Large intestine (tissue), 12 donors: ENCODE measurements at places on chromosomes 4 and X.
A peak's percentile ranks its signal among the peaks of the same experiment; 100 is the strongest.

DNA sequence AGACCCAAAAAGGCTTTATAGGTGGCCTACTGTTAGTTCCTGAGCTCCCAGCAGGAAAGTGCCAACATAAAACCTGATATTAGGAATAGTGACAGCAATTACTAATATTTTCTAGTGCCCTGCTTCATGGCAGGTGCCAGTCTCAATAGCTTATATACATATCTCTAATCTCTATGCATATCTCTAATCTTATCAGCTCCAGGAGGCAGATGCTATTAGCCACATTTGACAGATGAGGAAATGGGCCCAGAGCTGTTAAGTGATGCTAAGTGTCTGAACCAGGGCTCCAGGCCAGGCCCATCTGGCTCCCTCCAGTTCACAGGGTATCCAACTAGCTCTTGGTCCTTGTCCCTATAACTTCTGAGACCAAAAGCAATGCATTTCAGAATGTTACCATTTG is 142.5 kb downstream of the CHIC2 start:
- H3K27ac ChIP-seq = no peak overlapping the region
- no peak overlapping the region for H3K4me3 ChIP-seq
- no peaks in the 10 kb centered on the region for H3K36me3 ChIP-seq
- H3K27me3 ChIP-seq = peaks cover 30% of the 10 kb centered on the region
- H3K4me1 ChIP-seq = no peaks in the 10 kb centered on the region

DNA sequence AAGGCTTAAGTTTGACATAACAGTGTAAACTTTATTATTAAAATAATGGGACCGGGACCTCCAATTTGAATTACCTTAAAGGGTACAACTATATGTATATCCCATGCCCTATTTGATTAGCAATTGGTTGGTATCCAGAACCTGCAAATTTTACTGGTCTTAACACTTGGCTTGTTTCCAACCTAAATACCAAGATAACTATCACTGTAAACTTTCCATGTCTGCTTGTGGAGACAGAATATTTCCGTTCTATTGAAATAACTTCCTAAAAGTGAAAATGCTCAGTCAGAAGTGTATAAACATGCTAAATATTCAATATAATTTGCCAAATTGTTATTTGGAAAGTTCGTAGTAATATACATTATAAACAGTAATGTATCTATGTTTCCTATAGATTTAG is 154.0 kb downstream of the TMEM47 start:
- no peak overlapping the region for H3K27ac ChIP-seq
- no peaks in the 10 kb centered on the region for H3K36me3 ChIP-seq
- no peaks in the 10 kb centered on the region for H3K4me1 ChIP-seq
- H3K27me3 ChIP-seq = no peaks in the 10 kb centered on the region
- no peak overlapping the region for H3K4me3 ChIP-seq
- no peak for DNase-seq

DNA sequence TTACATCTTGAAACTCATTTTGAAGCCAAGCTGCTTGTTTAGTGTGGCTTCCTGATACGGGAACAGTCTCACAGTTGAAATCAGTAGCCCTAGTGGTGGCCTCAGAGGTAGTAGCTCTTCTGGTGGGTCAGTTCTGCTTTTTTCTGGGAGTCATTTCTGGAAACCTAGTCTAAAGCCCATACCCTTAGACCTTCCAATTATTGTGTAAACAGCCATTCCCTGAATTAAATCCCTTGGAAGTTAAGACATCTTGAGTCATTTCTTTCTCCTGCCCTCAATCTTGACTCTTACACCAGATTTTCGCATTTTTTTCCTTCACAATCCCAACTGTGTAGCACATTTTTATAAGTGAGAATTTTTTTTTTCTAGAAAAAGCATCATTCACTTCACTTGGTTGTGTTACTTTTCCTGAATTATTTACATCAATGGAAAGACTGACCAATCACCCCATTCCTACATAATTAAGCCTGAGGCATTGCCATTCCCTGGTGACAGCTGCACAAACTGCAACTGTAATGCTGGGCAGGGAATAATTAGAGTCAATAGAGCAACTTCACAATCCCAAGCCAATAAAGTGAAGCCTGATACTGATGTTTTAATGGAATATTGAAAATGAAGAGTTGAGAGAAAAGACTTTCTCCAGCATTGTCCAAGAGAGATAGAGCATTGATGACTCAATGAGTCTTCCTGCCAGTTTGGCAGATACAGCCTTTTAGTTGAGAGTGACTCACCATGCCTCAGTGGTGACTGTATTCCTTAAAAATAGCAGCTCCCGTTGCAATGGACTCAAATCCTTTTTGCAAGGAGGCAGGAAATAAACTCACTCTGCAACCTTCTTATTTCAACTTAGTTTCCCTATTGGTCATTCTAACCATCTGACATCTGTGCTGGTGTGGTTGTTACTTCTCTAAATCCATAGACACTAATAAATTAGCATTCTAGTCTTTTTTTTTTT is 13.0 kb upstream of the SEPSECS start:
- DNase-seq = no peak
- H3K4me1 ChIP-seq = no peaks in the 10 kb centered on the region
- no peak overlapping the region for H3K4me3 ChIP-seq
- no peaks in the 10 kb centered on the region for H3K27me3 ChIP-seq

DNA sequence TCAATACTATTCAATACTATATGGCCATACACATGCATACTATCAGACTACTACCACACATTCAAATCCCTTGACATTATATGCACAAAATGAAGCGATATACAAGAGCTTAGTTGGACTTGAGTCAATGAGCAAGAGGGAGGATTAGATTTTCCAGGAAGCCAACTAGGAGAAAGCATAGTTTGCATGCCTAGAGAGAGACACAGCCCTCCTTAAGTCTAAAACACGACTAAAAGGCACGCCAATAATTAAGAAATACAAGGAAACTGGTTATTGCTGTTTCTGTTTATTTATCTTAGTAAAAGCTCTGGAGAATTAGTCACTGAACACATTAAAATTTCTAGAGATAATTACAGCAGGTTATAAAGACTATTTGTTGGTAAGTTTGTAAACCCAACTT is 21.8 kb downstream of the MBNL3 start:
- no peaks in the 10 kb centered on the region for H3K4me1 ChIP-seq
- no peak overlapping the region for H3K27ac ChIP-seq
- no peaks in the 10 kb centered on the region for H3K36me3 ChIP-seq
- H3K27me3 ChIP-seq = no peaks in the 10 kb centered on the region
- no peak overlapping the region for H3K4me3 ChIP-seq
- no peak for DNase-seq

- H3K4me1 ChIP-seq = no peaks in the 10 kb centered on the region
- H3K27ac ChIP-seq = peak within 1 kb of the TSS; percentile 52
- H3K27me3 ChIP-seq = no peaks in the 10 kb centered on the region
- H3K36me3 ChIP-seq = peaks cover 9% of the 10 kb centered on the region
Observed at GRCh38 chrX:101659601-101660063, at the start of gene ARMCX2. TSS of gene ARMCX2 (minus strand) at chrX:101659850. CDS start at chrX:101657588, 2,262 bp downstream.

DNA sequence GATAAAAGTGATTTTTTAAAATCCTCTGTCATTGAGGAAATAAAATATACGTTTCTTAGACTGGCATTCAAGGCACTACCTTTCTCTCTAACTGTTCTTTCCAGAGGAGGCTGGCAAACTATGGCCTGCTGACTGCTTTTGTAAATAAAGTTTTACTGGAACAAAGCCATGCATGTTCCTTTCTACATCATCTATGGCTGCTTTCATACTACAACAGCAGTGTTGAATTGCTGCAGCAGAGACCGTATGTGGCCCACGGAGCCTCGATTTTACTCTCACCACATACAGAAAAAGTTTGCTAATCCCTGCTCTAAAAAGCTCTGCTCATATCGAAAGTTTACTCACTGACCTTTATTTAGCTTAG is 20.2 kb downstream of the SETD7 start:
- no peaks in the 10 kb centered on the region for H3K4me1 ChIP-seq
- no peaks in the 10 kb centered on the region for H3K36me3 ChIP-seq
- no peak overlapping the region for H3K4me3 ChIP-seq
- no peak for DNase-seq
- H3K27me3 ChIP-seq = no peaks in the 10 kb centered on the region

GRCh38 chr4:20086067-20086798 is 165.5 kb upstream of the SLIT2 start:
- no peaks in the 10 kb centered on the region for H3K36me3 ChIP-seq
- H3K4me3 ChIP-seq = no peak overlapping the region

GRCh38 chr4:3849140-3849539 is 83.0 kb downstream of the ADRA2C start:
- H3K27ac ChIP-seq = no peak overlapping the region
- H3K27me3 ChIP-seq = peaks cover 10% of the 10 kb centered on the region
- no peak for DNase-seq
- H3K36me3 ChIP-seq = no peaks in the 10 kb centered on the region
- H3K4me1 ChIP-seq = no peaks in the 10 kb centered on the region
- H3K4me3 ChIP-seq = no peak overlapping the region

GRCh38 chrX:106802063-106802387 is 448 bp upstream of the TBC1D8B start:
- H3K4me1 ChIP-seq = peaks cover 7% of the 10 kb centered on the region
- DNase-seq = no peak
- H3K36me3 ChIP-seq = peaks cover 2% of the 10 kb centered on the region
- peak overlapping the region; percentile 77 for H3K4me3 ChIP-seq

DNA sequence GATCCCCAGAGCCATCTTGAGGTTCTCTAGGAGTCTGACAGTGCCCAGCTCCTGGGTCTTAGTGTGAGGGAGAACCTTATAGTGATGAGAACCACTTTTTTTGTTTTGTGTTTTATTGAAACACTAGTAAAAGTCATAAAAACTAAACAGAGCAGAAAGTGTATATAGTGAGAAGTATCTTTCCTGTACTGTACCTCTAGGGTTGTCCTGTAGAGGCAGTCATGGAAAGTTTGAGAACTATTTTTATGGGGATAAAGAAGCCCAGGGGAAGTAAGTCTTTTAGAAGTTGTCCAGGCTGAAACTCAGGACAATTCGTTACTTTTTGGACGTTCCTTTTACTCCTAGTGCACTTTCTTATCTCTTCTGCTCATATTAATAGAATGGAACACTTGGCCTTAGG is 40.9 kb downstream of the ADH5 start:
- H3K4me3 ChIP-seq = no peak overlapping the region
- DNase-seq = no peak
- peaks cover 52% of the 10 kb centered on the region for H3K36me3 ChIP-seq
- no peaks in the 10 kb centered on the region for H3K4me1 ChIP-seq

GRCh38 chrX:153494541-153495361 is at the start of gene BGN:
TSS of gene BGN (plus strand) at chrX:153494980. CDS start at chrX:153504632, 9,652 bp downstream.
- DNase-seq = peak; percentile 37
- no peaks in the 10 kb centered on the region for H3K27me3 ChIP-seq
- H3K4me1 ChIP-seq = peaks cover 23% of the 10 kb centered on the region
- H3K36me3 ChIP-seq = no peaks in the 10 kb centered on the region
- no peak within 1 kb of the TSS for H3K27ac ChIP-seq
- H3K4me3 ChIP-seq = peak within 1 kb of the TSS; percentile 30

DNA sequence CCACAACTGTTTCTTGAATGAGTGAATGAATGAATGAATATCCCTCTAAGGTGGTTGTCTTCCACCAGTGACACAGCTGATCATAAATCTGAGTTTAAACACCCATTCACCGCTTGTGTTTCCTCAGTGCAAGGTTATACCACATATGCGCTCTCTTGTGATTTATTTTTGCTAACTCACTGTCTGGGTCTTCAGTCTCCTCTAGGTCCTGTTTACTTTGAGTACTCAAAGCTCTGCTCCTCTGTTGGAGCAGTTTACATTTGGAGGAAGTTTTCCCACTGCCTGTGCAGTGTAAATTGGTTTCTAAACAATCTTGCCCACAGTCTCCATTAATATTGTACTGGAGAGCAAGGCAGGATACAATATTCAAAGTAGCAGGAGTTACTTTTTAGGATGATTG is 212.6 kb upstream of the JADE1 start:
- no peak overlapping the region for H3K4me3 ChIP-seq
- no peak for DNase-seq
- H3K27ac ChIP-seq = no peak overlapping the region
- H3K27me3 ChIP-seq = no peaks in the 10 kb centered on the region
- H3K4me1 ChIP-seq = peaks cover 22% of the 10 kb centered on the region
